NCI-H460 (cell line): ENCODE measurements at places on chromosomes 3 and 15.
A peak's percentile ranks its signal among the peaks of the same experiment; 100 is the strongest.

GRCh38 chr3:127392156-127392490 is 104.3 kb upstream of the PRR20G start:
- no peak for DNase-seq

- no peak for DNase-seq
These were observed 5.5 kb upstream of the NR2E3 start for GRCh38 chr15:71804695-71805470.

GRCh38 chr15:31799319-31799714 is 231.0 kb upstream of the CHRNA7 start:
- DNase-seq = no peak

- DNase-seq = no peak
These were observed 116.0 kb upstream of the GADL1 start for GRCh38 chr3:31010491-31010890.

DNA sequence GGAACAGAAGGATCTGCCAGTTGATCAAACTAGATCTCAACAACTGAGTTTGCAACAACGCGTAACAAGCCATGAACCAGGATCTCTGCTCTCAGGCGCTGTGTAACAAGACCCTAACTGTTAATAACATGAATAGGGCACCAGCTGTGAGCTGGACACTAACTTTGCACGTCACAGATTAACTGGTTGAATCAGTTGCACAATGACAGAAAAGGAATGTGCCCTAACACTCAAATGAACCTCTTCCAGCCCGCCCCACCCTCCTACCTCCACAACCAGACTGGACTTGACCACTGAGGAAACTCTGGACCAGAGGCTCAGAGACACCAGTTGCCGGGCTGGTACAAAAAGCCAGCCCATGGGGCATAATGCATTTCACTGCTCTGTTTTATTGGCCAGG is 34.3 kb downstream of the MCF2L2 start:
- DNase-seq = no peak

GRCh38 chr3:171313702-171314101 is 146.5 kb downstream of the TNIK start:
- DNase-seq = no peak

DNA sequence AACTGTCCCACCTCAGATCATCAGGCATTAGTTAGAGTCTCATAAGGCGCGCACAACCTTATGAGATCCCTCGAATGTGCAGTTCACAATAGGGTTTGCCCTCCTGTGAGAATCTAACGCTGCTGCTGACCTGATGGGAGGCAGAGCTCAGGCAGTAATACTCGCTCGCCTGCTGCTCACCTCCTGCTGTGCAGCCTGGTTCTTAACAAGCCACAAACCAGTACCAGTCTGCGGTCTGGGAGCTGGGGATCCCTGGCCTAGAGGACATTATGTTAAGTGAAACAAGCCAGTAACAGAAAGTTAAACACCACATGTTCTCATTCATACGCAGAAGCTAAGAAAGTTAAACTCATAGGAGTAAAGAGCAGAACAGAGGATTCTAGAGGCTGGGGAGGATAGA is 47.0 kb downstream of the MAP3K13 start:
- no peak for DNase-seq

- DNase-seq = no peak
These were observed 421 bp downstream of the BMF start for GRCh38 chr15:40108061-40108854.

- no peak for DNase-seq
These were observed 434.5 kb upstream of the RGMA start for GRCh38 chr15:93523481-93523880.

GRCh38 chr15:58159827-58160386 is 21.7 kb downstream of the AQP9 start:
- DNase-seq = no peak

- no peak for DNase-seq
These were observed 248.3 kb downstream of the IL5RA start for GRCh38 chr3:2861920-2862319.

DNA sequence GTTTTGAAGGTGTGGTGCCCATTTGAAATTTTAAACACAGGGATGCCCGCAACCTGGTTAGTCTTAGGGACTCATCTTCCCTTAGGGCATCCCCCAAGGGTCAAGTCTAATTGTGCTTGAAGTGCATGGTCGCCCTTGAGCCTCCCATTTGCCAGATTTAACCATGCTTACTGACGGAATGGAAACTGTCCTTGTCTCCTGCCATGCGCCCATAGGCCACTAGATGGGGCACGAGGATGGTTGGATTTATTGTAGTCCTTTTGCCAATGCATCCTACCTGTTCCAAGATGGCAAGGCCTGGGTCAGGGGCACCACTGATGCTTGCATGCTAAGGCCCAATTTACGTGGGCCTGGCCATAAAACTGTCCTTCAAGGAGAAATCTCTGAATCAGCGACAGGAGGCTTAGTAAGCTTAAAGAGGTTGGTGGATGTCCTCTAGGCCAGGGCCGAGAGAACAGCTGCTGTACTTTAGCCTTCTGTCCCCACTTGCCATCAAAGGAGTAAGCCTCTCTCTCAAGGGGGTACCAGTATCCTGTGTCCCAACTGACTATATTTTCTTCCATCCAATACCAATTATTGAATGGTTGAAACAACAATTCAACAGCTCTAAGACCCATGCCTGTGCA is 355.4 kb downstream of the OTOL1 start:
- DNase-seq = peak; percentile 41

- no peak for DNase-seq
These were observed 96.0 kb downstream of the ABHD5 start for GRCh38 chr3:43786526-43787305.

GRCh38 chr3:180311242-180311641 is 274.5 kb upstream of the PEX5L start:
- no peak for DNase-seq

DNA sequence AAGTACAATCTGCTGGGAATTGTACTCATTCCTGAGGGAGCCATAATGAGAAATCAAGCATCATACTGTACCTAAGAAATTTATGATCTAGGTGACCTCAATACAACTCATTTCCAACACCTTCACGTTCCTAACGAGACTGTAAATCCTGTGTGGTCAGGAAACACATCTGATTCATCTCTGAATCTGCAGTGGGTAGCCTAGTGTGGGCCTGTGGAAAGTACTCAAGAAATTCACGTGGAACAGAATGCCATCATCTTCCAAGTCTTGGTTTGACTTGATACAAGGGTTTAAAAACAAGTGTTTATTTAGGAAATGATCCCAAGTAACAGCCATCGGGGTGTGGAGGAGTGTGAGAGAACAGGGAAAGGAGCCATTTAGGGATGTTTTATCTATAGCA is 568.9 kb downstream of the EDEM1 start:
- no peak for DNase-seq

DNA sequence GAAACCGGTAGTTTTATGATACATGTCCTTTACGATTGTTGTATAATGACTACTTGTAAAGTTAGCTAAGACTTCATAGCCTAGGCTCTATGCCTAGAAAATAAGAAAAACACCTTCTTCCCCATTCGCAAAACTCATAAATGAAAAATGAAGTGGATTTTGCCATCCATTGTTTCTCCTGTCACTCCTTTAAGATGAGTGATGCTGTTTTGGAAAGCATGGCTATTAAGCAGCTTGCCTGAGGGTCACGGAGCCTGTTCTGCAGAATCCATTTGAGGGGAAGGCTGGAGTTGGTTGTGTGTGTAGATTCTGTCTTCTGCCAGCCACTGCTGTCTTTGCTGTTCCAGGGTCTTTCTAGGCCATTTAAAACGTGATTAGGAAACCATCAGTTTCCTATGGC is 31.5 kb downstream of the ROBO2 start:
- DNase-seq = no peak

DNA sequence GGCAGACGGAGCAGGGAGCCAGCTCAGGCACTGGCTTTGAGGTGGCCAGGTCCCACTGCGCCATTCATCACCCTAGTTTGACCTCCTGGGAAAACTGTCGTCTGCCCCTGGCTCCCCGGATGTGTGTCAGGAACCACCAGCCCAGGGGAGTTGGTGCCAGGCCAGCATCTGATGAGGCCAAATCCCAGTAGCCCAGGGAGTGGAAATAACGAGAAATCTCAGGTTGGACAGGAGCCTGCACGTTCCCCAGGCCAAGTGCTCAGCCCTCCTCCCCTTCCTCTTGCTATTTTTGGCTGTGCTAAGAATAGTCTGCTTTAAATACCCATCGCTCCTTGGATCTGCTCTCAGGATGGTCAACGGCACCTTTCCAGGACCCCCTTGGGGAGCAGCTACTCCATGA is 93.1 kb upstream of the RPL32 start:
- no peak for DNase-seq

- no peak for DNase-seq
These were observed 18.5 kb upstream of the RIOX2 start for GRCh38 chr3:97990624-97991292.

GRCh38 chr3:185822221-185823000 is 2.4 kb downstream of the IGF2BP2 start:
- DNase-seq = peak; percentile 58

DNA sequence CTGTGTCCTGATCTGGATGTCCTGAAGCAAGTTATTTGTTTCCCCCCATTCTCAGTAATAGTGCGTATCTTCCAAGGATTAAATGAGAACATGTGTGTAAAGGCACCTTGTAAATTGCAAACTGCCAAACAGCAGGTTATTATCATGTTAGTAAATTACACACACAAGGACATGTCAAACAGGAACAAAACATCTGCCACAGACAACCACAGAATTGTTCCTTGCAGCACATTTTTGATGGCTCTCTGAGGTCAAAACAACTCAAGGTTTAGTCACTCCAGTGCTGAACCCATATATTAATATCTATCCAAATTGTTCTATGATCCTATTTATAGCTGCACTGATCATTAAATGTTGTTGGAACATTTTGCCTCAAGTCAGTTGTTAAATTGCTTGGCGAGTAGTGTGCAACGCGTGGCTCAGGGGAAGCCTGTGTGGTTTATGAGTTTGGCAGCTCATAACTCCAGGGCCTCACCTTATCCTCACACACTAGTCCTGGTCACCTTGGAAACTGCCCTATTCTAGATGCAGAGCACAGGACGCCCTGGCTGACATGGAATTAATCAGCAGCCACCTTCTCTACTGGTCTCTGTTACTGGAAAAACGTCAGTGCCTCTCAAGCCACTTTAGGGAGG is 46.3 kb upstream of the CDV3 start:
- no peak for DNase-seq

- no peak for DNase-seq
These were observed 45.8 kb upstream of the UMPS start for GRCh38 chr3:124684459-124684858.

- peak; percentile 52 for DNase-seq
These were observed 127.4 kb upstream of the ABHD17C start for GRCh38 chr15:80567721-80568157.

DNA sequence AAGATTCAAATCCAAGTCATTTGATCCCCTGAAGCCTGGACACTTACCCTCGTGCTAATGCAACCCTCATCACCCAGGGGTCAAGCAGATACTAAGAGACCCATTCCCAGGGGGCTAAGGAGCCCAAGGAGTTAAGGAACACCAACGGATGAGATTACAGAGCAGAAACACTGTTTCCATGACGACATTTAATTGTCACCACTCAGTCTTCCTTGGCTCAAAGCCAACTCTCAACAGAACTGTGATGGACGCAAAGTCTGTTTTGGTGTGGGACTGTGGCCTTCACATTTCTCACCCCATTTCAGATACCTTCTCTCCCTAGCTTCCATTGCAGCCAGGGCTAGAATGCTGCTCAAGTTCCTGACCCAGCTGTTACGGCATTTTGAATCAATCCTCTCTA is 383.5 kb upstream of the WNT5A start:
- no peak for DNase-seq

DNA sequence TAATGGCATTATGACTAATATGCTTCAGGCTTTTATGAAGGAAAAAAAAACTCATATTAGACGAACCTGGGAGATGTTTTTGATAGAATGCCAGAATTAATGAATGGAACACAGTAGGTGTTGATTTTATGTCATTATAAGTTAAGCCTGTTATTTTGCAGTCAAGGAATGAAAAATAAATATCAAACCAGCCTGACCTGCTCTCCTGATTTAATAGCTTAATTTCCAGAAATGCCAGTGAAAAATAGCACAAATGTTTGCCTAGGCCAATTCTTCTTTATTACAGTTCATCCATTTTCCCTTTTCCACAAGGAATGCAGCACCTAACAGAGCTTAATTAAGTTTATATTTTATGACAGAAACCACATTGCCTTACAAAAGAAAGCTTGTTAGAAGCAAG is 292.0 kb downstream of the TBL1XR1 start:
- no peak for DNase-seq

- DNase-seq = no peak
These were observed 426 bp downstream of the PRKCD start for GRCh38 chr3:53161450-53161819.

GRCh38 chr15:39828374-39828931 is 45.8 kb upstream of the FSIP1 start:
- DNase-seq = no peak

- no peak for DNase-seq
These were observed 791.7 kb upstream of the EPHA6 start for GRCh38 chr3:96022676-96023075.

GRCh38 chr3:134066651-134067530 is 37.2 kb upstream of the SLCO2A1 start:
- DNase-seq = no peak

GRCh38 chr15:82838096-82838735 is 28.8 kb downstream of the WHAMM start:
- no peak for DNase-seq

DNA sequence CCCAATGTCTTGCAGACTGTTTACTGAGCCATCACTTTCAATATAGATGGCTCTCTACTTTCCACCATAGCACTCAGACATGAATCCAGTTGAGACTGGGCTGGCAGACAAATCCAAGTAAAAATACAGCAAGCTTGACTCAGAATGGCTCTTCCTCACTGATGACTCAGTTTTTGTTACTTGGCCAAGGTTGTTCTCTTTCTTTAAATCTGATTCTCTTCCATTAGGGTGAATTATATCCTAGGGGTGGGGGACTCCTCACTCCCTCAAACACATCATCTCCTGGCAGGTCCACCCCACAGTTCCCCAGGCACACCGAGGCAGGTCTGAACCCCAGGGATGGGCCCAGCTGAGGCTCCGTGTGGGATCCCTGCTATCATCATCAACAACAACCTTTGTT is 157.9 kb downstream of the MEX3B start:
- DNase-seq = no peak

GRCh38 chr3:56787258-56787775 is 14.4 kb downstream of the ARHGEF3 start:
- DNase-seq = no peak

DNA sequence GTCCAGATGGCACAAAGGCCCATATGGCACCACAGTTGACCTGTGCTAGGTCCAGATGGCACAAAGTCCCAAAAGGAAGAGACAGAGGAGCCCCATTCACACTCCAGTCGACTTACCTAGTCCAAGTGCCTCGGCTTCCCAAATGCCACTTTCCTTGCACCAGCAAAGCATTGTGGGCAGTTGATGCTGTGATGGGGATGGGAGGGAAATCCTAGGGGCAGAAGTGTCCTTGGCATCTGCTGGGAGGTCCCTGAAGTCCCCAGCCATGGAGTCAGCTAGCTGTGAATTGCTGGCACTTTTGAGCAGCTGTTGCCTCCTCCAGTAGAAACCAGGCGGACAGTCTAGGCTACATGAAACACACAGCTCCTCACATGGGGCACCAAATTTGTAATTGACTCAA is 60.3 kb upstream of the SIAH2 start:
- DNase-seq = no peak

- DNase-seq = no peak
These were observed 47.0 kb downstream of the OCA2 start for GRCh38 chr15:28051955-28052633.
